Right ventricle myocardium superior (tissue), 1 donor: ENCODE measurements at places on chromosomes 3 and 15. TPM values are rescaled to one million over a fixed set of nuclear protein-coding genes. Genes with fewer than 3 reads are reported as not detected.

DNA sequence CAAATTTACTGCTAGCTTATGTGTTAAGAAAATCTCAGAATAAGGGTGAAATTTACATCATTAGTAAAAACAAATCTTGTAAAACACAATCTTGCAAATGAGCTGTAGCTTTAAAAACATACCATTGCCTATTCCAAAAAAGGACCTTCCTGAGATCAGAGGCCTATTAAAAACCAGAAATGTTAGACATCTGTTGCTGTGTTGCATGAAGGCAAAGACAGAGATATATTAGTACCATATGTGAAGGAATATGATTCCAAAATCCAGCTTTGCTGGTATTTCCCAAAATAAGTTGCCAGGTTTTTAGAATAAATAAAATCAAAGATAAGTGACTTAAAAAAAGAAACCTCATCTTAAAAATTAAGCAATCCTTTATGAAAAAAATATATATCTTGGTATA, 504.1 kb upstream of the CDIN1 start:
- no peak for DNase-seq

DNA sequence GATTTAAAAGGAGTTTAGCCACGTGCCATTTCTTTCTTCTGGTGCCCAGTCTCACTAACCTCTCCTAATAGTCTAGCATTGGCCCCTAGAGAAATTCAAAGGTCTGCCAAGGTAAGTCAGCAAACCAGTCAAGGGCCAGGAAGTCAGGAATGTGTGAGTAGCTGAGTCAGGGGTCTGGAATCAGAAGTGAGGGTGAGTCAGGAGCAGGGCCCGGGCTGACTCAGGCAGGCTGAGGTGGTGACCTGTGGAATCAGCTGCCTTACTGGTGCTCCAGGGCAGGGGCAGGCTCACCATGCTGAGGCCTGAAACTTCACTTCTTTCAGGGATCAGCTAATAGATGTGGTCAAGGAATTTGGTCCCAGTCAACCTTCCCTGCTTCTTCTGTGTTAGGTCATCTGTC, 105.8 kb upstream of the MYZAP start:
- no peak for DNase-seq

GRCh38 chr3:159860269-159861116, 128.1 kb upstream of the IL12A start:
- no peak for DNase-seq

- no peak for DNase-seq
Observed at GRCh38 chr3:21292971-21293370, 458.0 kb downstream of the ZNF385D start.

GP5 gene
- total RNA-seq: not detected
